ENCODE measurements at places on chromosomes 16 and 17.

GRCh38 chr17:45302649-45303173 is 14.1 kb downstream of the MAP3K14 start:
- DNase-seq = no peak

DNA sequence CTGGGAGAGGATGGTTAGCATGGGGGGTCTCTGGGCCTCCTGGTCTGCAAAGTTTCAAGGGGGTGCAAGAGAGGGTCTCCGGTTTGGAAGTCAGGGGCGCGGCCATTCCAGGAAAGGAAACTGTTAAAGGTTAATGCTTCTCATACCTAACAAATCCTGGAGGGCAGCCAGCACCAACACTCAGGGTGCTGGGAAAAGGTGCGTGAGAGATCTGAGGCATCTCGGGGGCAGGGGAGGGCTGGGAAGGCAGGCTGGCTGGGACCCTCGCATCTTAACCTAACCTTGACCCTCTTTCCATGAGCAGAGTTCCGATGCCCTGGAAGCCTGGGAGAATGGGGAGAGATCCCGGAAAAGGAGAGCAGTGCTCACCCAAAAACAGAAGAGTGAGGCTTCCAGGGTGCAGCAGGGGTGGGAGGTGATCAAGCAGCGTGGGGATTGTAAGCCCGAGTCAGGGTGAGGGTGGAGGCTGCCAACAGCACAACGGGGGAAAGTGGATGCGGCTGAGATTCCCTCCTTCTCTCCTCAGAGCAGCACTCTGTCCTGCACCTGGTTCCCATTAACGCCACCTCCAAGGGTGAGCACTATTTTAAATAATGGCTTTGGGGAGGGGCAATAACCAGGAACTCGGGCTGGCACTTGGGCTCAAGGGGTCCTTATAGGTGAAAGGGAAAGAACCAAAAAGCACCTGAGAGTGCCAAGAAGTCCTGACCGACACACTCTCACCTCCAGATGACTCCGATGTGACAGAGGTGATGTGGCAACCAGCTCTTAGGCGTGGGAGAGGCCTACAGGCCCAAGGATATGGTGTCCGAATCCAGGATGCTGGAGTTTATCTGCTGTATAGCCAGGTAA is 996 bp downstream of the TNFSF13 start:
- no peak for DNase-seq

DNA sequence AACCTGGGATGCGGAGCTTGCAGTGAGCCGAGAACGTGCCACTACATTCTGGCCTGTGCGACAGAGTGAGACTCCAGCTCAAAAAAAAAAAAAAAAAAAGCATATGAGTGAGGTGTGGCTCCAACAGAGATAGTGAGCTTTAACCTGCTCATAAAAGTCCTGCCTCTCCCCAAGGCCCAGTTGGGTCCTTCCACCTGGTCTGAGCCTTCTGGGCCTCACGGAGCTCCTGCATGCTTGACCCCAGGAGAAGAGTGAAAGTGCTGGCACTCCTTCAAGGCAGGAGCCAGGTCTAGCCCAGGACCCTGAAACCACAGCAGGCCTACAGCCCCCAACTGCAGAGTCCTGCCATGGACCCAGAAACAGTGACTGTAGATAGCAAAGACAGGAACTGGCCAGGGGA is 17.7 kb downstream of the HSD11B2 start:
- DNase-seq = no peak

DNA sequence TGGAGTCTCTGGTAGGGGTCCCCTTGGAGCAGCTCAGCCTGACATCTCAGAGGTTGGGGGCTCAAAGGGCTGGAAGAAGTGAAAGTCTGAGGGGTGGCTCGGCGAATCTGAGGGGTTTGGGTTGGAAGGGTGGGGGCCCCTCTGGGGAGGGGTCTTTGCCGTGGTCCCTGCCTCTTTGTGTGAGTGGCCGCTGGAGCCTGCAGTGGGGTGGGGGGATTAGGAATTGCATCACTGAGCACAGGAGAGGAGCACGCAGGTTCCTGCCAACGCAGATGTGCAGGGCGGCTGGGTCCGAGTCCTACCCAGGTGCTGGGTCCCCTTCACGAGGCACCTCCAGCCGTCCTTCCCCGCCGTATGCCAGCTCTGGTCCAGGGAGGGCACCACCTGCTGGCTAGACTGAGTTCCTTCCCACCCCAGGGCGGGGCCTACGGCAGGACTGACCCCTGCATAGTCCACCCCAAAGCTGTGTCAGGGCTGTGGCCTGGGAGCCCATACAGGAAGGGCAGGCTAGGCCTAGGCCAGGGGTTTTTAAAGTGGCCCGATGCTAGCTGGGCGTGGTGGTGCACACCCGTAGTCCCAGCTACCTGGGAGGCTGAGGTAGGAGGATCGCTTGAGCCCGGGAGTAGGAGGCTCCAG is 9.9 kb downstream of the FMNL1 start:
- no peak for DNase-seq

DNA sequence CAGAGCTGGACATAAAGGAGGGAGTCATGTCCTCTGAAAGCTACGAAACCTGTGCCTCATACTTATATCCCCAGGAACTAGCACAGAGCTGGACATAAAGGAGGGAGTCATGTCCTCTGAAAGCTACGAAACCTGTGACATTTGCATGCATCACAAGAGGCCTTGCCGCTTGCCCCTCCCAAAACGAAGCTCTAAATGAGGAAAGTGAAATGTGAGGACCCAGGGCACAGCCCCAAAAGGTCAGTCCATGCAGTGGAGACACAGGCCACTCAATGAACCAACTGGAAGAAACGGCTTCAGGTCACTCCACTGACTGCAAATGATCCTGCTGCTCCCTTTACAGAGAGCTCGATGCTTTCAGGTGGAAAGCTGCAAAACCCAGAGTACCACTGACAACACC is 38.3 kb downstream of the COG7 start:
- DNase-seq = no peak

DNA sequence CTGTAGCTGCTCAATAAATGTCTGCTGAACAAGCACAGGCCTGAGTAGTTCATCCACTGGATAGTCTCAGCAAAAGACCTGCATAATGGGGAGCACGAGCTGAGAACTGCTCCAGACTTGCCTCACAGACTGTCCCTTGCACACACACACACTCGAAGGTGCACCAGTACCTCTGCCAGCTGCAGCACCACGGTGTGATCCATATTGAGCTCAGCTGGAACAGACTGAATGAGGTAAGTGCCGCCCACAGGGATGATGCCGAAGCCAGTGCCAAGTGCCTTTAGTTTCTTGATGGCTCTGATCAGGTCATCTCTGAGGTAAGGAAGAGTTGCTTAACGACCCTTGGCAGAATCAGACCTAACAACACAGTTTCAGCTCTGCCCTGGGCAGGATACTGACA is 11.6 kb downstream of the SNF8 start:
- no peak for DNase-seq

All from right hindlimb (tissue), 1 donor.